ENCODE measurements at places on chromosomes 5 and 9.

GRCh38 chr5:108375768-108376167 lies 6.1 kb downstream of the FBXL17 start:
- DNase-seq = no peak

GRCh38 chr5:90934091-90934719 lies 375.6 kb downstream of the ADGRV1 start:
- DNase-seq = no peak

GRCh38 chr9:136865768-136866103 lies 372 bp downstream of the EDF1 start:
- no peak for DNase-seq

- DNase-seq = no peak
Measured at GRCh38 chr9:8235489-8235888, 435.9 kb upstream of the DMAC1 start.

GRCh38 chr5:79843450-79844388 lies 147.3 kb downstream of the MTX3 start:
- no peak for DNase-seq

DNA sequence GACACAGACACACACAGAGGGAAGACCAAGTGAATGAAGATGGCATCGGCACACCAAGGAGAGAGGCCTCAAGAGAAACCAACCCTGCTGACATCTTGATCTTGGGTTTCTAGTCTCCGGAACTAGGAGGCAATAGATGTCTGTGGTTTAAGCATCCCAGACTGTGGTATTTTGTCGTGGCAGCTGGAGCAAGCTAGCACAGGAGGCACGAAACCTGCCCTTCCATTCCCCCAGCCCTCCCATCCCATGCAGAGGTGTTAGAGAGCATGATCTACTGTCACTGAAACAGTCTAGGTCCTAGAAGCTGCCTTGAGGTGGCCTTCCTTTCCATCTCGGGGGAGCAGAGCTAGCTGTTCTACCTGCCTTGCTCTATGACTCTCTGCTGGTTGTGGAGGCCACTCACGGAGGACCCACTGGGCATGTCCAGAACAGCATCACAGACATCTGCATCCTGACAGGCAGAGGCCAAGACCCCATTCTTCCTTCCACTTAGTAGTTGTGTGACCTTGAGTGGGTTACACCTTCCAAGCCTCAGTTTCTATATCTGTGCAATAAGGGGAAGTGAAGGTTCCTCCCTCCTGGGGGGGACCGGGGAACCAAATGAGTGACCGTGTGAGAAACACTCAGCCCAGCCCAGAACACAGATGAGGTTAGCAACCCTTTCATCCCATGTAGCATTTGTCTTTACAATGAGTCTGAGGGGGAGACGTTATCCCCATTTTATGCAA lies 134.3 kb upstream of the BOD1 start:
- DNase-seq = no peak
